Aorta (tissue), 5 donors: ENCODE measurements at places on chromosomes 7 and 10. TPM values are rescaled to one million over a fixed set of nuclear protein-coding genes. Genes with fewer than 3 reads are reported as not detected.

The MUC12 gene
- 0.88 TPM for total RNA-seq

- no peak for DNase-seq
- H3K36me3 ChIP-seq = no peaks in the 10 kb centered on the region
- no peak overlapping the region for H3K4me3 ChIP-seq
- no peaks in the 10 kb centered on the region for H3K4me1 ChIP-seq
These were observed 338.1 kb downstream of the RNLS start for GRCh38 chr10:88244781-88245625.

DNA sequence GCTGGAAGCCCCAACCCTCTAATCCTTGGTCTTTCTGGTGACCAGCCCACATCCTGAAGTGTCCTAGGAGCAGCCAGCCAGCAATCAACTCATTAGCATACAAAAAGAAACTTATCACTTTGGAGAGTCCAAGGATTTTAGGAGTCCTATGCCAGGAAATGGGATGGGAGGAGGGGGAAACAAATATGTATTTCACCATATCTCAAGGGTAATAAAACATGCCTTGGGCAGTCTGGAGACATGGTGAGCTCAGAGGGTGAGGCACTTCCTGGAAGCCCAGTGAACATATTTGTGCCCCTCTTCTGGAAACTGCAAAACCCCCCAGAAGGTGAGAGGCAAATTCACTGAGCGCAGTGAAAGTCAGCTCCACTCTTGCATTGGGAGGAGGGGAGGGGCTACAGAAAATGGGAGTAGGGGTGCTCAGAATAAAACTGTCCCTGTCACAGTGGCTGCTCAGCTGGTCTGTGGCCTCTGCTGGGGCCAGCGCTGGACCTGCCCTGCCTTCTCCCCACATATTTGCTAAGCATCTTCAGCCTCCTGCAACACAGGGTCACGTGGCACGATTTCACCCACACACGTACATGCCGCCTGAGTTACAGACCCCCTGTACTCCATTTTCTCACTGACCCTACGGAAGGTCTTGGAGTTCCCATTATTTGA is 17.7 kb upstream of the ZMIZ1 start:
- DNase-seq = peak; percentile 37
- H3K4me3 ChIP-seq = no peak overlapping the region
- no peaks in the 10 kb centered on the region for H3K36me3 ChIP-seq
- H3K27ac ChIP-seq = no peak overlapping the region
- H3K4me1 ChIP-seq = no peaks in the 10 kb centered on the region
- H3K27me3 ChIP-seq = no peaks in the 10 kb centered on the region

GRCh38 chr10:47094126-47094525 is 182.9 kb downstream of the PTPN20 start:
- H3K27me3 ChIP-seq = no peaks in the 10 kb centered on the region
- no peak overlapping the region for H3K4me3 ChIP-seq
- H3K36me3 ChIP-seq = no peaks in the 10 kb centered on the region
- no peaks in the 10 kb centered on the region for H3K4me1 ChIP-seq
- no peak for DNase-seq

The CLCN1 gene
- not detected for total RNA-seq

The PRR15 gene
- 1.1 TPM for total RNA-seq

DNA sequence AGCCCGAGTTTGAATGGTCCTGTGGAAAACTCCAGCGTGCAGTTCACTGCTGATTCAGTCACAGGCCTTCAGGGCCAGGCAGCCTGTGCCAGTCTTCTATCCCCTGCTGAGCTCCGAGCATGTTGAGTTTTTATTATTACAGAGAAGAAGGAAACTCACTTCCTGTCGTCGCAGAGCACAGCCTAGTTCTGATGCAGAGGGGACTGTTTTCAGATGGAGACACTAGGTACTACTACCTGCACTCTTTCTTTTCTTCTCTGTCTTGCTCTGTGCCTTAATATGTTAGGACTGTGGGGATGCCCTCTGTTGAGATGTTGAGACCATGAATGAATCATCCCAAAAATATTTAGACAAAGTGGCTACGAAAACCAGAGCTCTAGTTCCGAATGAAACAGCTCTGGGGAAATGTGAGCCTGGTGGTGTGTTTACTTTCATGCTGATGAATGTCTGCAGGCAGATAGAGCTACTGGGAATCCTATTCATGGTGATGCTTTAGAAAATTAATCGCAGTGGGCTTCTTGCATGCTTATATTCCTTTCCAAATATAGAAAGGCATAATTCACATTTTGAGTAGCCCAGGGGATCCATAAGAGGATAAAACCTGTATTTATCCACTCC is 29.6 kb downstream of the CASP7 start:
- no peak for DNase-seq
- H3K4me3 ChIP-seq = no peak overlapping the region
- H3K27me3 ChIP-seq = no peaks in the 10 kb centered on the region
- H3K27ac ChIP-seq = no peak overlapping the region
- no peaks in the 10 kb centered on the region for H3K36me3 ChIP-seq

The SERPINE1 gene
- 57.1 TPM for total RNA-seq

DNA sequence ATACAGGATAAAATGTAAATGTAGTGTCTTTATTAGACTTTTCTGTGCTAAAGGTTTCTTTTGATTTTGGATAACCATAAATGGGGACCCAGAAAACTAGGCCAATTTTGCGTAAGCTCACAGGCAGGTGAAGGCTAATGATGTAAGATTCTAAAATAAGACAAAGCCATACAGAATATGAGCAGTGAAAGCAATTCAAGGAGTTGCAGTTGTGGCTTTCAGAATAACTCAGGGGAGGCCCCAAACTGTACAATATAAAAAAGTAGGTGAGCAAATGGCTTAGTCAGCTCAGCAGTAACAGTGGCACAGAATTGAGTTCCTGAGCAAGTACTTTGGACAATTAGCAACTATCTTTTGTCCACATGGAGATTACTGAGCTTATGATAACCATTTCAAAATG is 81.7 kb upstream of the NRP1 start:
- no peak overlapping the region for H3K4me3 ChIP-seq
- no peak for DNase-seq
- no peaks in the 10 kb centered on the region for H3K27me3 ChIP-seq
- no peak overlapping the region for H3K27ac ChIP-seq
- no peaks in the 10 kb centered on the region for H3K36me3 ChIP-seq

DNA sequence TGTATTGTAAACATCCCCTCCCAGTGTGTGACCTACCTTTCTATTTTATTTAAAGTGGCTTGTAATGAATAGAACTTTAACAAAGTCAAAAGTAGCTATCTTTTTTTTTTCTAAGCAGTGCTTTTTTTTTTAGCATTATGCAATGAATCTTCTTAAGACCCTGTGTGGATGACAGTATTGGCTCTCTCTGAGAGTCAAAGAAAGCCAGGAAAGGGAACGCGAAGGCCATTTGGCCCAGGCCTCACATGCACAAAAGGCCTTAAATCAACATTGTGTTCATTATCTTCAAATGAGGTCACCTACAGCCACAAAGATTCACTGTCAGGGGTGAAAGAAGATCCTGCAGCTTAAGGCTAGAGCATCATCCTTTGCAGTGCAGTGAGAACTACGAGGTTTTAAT is 721.5 kb downstream of the GRID1 start:
- H3K36me3 ChIP-seq = no peaks in the 10 kb centered on the region
- no peak overlapping the region for H3K27ac ChIP-seq
- H3K27me3 ChIP-seq = no peaks in the 10 kb centered on the region
- no peaks in the 10 kb centered on the region for H3K4me1 ChIP-seq
- H3K4me3 ChIP-seq = no peak overlapping the region

- no peak overlapping the region for H3K4me3 ChIP-seq
- H3K27me3 ChIP-seq = no peaks in the 10 kb centered on the region
- no peak for DNase-seq
- no peaks in the 10 kb centered on the region for H3K36me3 ChIP-seq
- no peaks in the 10 kb centered on the region for H3K4me1 ChIP-seq
- no peak overlapping the region for H3K27ac ChIP-seq
These were observed 11.3 kb upstream of the AKR1C2 start for GRCh38 chr10:5014936-5015335.

The KEL gene
- 0.49 TPM for total RNA-seq

The TDRD1 gene
- total RNA-seq = 0.78 TPM

The SLC16A12 gene
- total RNA-seq = 0.21 TPM

DNA sequence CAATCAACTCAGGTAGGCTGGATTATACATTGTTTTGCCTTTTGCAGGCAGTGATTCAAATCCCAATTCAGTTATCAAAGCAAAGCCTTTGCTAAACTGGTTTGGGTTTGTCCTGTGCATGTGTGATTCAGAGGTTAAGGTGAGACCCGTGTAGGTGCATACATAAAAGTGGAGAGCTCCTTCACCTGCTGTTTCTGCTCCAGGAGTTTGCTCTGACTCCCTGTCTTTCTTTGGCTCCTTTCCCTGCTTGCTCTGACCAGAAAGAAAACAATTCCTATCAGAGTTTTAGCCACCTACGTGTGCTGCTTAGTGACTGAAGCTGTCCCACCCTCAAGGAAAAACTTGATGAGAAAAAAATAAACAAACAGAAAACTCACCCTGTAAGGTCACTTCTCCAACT is 101.1 kb downstream of the TPST1 start:
- no peaks in the 10 kb centered on the region for H3K27me3 ChIP-seq
- H3K36me3 ChIP-seq = no peaks in the 10 kb centered on the region
- no peaks in the 10 kb centered on the region for H3K4me1 ChIP-seq
- H3K27ac ChIP-seq = no peak overlapping the region

The DNAH11 gene
- total RNA-seq = 2.6 TPM
